NCI-H1417 treated with DMSO at 0.1 percent for 48 hours (cell line): ENCODE measurements at places on chromosomes 4 and X.

- no peak for DNase-seq
These were observed 33.8 kb downstream of the PNMA5 start for GRCh38 chrX:152960115-152960514.

DNA sequence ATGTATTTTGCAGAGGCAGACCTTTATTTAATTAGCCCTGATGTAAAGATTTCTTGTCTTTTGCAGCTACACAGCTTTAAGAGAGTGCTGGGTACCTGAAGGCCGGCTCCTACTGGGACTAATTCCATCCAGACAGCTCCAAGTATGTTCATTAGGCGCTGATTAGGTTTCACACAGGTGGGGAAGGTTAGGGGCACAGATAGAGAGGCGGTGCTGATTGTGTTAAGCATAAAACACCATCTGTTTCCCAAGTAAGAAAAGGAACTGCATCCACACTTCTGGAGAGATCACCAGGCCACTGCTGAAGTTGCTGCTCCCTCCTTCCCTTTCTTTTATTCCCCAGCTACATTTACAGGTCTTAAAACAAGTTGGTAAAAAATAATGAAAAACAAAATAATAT lies 349.5 kb downstream of the ZIC3 start:
- no peak for DNase-seq

DNA sequence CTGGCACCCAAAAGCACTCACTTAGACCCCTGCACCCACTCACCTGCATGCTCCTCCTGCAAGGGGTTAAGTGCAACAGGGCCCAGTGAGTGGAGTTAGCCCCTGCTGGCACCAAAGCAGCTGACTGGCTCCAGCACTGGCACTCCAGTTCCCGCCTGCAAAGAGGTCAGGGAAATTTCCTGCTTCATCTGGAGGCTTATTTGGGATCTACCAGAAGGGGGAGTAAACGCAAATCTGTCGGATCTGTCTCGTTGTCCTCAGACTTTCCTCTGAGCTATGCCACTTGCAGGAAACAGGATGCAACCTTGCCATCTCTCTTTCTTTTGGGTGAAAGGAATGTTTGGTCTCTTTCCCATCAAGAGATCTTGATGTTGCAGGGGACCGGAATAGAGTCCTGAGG lies 435.6 kb downstream of the PCDH10 start:
- DNase-seq, result no peak

DNA sequence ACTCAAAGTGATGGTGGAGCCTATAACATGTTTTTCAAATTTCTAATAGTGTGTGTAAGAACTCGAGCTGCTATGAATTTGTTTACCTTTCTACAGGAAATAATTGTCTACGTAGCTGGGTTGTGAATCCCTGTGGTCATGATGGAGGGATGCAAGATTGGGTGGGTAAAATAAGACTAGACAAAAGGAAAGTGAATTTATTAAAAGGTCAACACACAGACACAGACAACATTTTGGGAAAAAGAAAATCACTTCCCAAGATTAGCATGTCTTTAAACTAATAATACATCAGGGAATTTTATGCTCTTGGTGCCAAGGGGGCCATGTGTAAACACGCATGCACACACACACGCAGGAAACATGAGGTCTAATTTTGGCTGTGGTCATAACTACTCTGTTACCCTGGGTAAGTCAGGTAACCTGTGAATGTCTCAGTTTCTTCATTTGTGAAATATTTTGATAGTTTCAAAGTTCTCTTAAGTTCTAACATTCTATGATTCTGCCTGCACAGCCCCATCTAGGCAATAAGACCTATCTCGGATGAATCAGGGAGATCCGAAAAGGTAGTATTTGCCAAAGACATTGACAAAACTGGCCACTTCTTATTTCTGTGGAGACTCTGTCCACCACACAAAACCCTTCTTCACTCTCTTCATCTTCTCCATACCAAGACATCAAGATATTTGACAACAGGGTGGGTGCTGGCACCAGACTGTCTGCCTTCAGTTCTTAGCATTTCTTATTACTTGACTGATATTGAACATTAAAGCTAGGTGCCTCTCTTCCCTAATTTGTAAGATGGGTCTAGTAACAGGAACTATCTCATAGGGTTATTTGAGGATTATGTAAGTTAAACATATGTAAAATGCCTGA lies 1.6 kb upstream of the UNC5C start:
- DNase-seq, result no peak

DNA sequence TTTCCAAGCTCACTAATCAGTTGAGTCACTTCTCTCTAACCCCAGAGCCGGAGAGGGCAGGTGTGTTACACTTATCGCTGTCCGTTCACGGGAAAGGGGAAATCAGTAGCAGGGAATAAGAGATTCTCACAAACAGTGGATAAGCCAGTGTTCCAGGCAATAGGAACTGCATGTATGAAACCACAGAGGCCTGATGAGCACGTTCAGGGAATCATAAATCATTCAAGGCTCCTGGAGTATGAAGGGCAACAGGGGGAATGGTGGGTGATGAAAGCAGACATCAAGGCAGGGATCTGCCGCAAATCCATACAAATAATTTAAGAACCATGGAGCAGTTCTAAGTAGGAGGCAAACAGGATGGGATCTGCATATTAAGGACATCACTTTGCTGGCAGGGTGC lies 59.1 kb upstream of the ADGRG2 start:
- no peak for DNase-seq

GRCh38 chr4:167428156-167428555 lies 193.9 kb upstream of the SPOCK3 start:
- no peak for DNase-seq

GRCh38 chr4:135684001-135684400 lies 1482.4 kb upstream of the PABPC4L start:
- DNase-seq, result no peak

DNA sequence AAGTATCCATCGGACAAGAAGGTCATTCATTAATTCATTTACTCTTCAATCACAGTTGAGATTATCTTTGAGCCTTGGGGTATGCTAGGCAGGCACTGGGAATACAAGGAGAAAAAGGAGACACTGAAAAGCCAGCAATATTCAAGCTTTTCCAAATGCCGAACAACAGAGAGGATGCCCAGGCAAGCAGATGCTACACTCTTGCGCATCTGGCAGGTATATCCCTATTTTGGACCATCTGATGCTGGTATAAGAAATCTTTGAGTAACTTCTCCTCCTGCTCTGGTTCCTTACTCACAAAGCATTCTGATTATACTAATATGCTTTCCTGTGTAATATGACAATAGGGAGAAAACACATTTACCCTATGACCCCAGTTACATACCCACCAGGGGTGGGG lies 354.9 kb downstream of the CBLL2 start:
- no peak for DNase-seq

DNA sequence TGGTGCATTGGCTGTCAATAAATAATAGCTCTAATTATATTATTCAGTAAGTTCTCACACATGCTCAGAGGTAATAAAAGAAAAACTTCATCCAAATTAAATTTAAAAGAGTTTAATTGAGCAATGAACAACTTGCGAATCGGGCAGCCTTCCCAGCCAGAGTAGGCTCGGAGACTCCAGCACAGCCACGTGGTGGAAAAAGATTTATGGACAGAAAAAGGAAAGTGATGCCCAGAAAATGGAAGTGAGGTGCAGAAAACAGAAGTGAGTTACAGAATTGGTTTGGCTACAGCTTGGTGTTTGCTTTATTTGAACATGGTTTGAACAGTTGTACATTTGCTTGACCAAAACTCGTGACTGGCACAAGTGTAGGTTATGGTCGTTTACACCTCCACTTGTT lies 13.6 kb upstream of the BOD1L1 start:
- no peak for DNase-seq

GRCh38 chrX:154797006-154797405 lies 8.3 kb downstream of the MPP1 start:
- DNase-seq, result no peak

DNA sequence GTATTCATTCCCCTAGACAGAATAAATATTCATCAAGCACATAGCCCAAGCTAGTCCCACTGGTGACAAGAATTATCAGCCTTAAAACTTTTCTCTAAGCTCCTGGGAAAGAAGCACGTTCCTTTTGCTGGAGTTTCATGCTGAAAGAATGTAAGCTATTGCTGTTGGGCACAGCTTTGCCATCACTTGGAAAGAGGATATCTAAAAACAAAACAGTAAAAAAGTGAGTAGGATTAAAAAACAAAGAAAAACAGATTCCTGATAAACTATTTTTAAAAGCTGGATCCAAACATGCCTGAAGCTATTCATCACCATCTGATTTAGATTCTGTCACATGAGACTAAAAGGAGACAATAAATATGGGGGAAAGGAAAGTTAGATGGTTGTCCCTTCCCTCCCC lies 176.8 kb downstream of the SCFD2 start:
- DNase-seq, result no peak

DNA sequence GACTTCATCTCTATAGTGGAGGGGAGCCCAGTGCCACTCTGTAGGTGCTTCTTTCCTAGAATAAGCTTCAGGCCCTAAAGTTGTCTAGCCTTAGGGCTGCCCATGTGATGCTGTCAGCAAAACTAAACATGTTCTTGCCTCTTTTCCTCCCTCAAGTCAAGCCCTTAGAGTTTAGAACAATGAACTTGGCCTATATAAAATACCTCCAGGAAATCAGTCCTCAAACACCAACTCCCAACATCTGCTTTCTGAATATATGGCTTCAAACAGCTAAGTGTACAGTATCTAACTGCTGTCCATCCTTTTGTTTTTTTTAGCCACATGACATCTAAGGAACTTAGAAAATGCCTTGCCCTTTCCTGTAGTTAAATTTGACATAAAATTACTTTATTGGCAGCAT lies 91.0 kb downstream of the MAMLD1 start:
- no peak for DNase-seq

DNA sequence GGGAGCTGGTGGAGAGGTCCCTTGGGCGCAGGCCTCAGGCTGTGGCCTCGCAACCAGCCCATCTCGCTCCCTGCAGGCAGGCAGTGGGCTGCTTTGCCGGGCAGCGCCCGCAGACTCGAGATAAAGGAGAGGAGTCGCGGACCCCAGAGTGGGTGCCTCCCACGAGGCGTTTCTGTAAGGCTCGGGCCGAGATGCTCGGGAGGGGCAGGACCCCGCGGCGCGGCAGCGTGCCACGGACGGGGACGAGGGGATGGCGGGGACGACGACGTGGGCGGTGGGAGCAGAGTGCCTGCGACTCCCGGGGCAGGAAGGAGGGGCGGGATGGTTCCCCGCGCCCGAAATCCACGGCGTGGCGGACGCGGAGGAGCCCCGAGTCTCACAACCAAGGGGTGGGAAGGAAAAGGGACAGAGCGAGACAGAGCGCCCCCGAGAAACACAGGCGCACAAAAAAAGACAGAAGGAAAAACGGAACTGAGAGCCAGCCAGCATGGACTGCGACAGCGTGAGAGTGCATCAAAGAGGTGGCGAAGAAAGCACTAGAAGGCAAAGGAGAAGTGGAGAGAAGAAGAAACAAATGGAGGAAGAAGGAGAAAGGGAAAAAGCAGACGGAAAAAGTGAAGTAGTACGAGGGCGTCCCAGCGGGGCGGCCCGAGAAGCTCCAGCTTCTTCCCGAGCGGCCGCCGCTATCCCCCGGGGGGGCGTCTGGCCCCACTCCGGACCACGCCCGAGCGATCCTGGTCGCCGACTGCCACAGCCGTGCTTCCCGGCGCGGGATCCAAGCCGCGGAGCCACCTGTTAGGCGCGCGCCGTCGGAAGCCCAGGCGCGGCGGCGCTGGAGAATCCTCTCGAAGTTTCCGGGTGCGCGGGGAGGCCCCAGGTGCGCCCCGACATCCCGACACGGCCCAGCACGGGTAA lies 1.5 kb downstream of the BEND4 start:
- no peak for DNase-seq

GRCh38 chr4:88447371-88448095 lies 9.4 kb upstream of the HERC5 start:
- DNase-seq, result no peak

DNA sequence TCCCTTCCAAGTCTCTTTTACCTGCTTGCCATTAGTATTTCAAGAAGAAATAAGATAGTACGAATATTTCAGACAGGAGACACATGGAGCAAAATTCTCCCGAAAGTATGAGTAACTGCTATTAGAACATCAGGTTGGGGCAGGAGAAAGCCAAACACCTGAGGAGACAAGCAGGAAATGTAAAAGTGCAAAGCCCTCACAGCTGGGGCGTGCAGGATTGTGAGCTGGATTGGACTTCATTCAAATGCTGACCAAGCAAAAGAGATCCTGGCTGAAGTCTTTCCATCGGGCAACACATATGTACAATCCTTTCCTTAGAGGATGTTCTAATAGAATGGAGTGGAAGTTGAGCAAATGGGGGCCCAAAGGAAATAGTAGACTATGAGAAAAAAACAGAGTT lies 76.8 kb downstream of the DTHD1 start:
- DNase-seq, result no peak

DNA sequence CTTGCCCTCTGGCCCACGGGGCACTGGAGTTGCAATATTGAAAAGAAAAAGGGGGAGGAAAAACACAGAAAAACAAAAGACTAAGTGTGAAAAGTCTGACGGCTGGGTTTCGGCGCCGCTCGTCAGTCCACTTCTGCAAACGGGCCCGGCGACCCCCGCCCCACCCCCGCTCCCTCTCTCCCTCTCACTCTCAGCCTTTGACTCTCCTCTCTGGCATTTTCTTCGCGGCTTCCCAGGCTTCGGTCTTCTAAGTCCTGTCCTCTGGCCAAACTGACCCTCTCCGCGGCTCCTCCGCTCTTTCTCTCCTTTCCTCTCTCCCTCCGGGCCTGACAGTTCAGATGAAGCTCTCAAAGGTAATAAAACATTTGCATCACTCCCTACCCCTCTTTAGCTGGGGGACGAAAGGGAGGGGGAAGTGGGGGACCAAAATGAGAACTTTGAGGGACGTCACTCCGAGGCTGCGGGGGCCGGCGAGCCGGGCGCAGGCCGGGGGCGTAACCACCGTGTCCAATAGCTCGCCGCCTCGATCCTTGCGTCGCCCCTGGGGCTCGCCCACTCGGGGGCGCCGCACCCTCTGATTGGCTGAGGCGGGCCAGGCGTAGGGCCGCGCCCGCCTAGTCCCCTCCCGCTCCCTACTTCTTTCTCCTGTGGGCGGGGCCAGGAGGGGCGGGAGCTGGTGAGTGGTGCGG lies at the start of gene NKX6-1:
NKX6-1 (minus strand) TSS at position 358 of the 689 bp plus-strand sequence. CDS start 1,064 bp downstream, outside the sequence.
- DNase-seq, result no peak

DNA sequence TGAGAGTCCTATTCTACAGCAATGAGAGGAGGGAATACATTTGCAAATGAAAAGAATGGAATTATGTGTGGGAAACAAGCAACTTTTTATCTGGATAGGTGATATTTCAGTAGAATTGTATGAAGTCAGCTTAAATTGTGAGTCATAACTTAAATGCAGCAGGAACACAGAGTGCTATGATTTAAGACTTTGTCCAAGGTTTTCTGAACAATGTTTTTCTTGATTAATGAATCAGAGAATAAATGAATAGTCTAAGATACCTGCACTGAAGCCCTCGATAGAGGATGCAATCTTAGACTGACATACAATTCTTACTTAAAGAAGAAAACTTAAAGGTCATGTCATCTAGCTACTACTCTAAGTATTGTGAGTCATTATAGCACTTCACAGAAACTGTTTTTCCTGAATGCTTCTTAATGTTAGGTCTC lies 8.0 kb downstream of the ARHGEF38 start:
- no peak for DNase-seq

GRCh38 chr4:62517716-62518115 lies 1317.6 kb downstream of the ADGRL3 start:
- DNase-seq, result no peak
